ENCODE measurements at places on chromosomes 5 and 9.

DNA sequence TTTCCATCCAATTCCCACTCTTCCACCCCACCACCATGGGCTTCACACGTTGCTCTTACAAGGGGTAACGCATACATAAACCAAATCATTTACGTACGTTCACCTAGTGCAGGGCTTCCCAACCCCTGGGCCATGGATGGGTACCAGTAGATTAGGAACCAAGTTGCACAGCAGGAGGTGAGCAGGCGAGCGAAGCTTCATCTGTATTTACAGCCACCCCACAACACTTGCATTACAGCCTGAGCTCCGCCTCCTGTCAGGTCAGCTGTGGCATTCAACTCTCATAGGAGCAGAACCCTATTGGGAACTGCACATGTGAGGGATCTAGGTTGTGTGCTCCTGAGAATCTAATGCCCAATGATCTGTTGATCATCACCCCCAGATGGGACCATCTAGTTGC lies 82.3 kb downstream of the CEMIP2 start:
- DNase-seq: no peak

- DNase-seq: no peak
Measured at GRCh38 chr5:127472700-127473099, 44.7 kb upstream of the PRRC1 start.

DNA sequence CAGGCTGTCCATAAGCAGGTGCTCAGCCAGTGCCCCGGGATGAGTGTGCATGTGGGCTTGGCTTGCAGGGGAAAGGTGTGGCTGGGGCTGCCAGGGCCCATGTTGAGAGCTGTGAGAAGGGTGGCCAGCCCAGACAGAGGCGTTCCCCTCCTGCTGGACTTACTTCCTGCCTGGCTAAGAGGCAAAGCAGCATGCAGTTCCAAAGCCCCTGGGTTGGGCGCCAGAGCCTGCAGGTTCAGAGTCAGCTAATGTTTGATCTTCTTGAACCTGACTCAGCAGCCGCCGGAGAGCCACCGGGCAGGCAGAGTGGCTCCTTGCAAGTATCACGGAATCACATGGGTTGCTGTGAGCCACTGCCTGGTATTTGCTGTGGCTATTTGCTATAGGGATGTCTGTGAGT lies 168.4 kb upstream of the MAP1B start:
- peak; percentile 99 for DNase-seq

- no peak for DNase-seq
Measured at GRCh38 chr5:149665416-149666175, 64.5 kb upstream of the PPARGC1B start.

- no peak for DNase-seq
Measured at GRCh38 chr9:106941916-106942315, 79.0 kb downstream of the ZNF462 start.

Measured in NCI-H146 (cell line).